ENCODE measurements at places on chromosomes 5 and 9. TPM values are rescaled to one million over a fixed set of nuclear protein-coding genes. Genes with fewer than 3 reads are reported as not detected.

The FOXI1 gene
- total RNA-seq = not detected

The TMEM171 gene
- 15.7 TPM for total RNA-seq

- DNase-seq = no peak
Measured at GRCh38 chr9:131817627-131818026, 77.8 kb upstream of the RAPGEF1 start.

DNA sequence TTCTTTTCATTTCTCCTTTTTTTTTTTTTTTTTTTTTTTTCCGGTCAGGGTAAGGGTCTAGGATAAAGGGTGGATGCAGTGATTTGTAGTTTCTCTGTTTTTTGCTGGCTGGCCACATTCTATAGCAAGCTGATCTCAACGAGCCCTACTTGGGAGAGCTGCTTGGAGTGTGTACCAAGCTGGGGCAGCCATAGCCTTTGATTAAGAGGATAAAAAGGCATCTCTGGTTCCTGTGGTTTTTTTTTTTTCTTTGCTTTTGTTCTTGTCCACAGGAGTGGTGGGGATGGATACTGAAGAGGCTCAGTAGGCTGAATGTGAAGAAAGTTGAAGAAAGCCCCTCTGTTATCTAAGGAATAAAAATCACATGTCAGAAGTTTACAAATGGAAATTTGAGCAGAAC is 955.3 kb upstream of the WWC1 start:
- no peak for DNase-seq

- DNase-seq = peak; percentile 48
Measured at GRCh38 chr9:2816476-2817141, 27.3 kb downstream of the PUM3 start.
